ENCODE measurements at places on chromosomes 7 and 10. TPM values are rescaled to one million over a fixed set of nuclear protein-coding genes. Genes with fewer than 3 reads are reported as not detected.

- H3K36me3 ChIP-seq = peaks cover 31% of the 10 kb centered on the region
- no peak overlapping the region for H3K4me3 ChIP-seq
- no peaks in the 10 kb centered on the region for H3K27me3 ChIP-seq
These were observed 18.2 kb downstream of the SEC23IP start for GRCh38 chr10:119910689-119911088.

Gene ANK3
- 70.5 TPM for total RNA-seq

DNA sequence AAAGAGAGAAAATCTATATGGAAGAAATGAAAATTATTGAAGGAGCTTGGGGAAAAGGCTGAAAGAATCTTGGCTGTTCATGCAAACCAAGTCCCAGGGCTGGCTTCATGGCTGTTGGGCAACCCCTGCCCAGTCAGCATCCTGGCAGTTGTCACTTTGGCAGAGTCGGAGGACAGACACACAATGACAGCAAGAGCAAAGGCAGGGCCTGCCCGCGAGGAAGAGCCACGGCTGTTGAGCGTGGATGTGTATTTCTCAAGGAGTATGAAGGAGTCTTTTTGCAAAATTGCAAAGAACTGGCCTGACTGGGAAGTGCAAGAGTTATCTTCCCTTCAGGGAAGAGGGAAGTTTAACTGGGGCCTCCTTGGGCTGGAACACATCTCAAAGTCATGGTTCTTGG lies 11.7 kb downstream of the PTPRE start:
- H3K27ac ChIP-seq = no peak overlapping the region
- DNase-seq = no peak
- H3K4me1 ChIP-seq = no peaks in the 10 kb centered on the region
- H3K36me3 ChIP-seq = no peaks in the 10 kb centered on the region
- no peaks in the 10 kb centered on the region for H3K27me3 ChIP-seq
- no peak overlapping the region for H3K4me3 ChIP-seq

Gene AQP1
- 0.28 TPM for total RNA-seq

DNA sequence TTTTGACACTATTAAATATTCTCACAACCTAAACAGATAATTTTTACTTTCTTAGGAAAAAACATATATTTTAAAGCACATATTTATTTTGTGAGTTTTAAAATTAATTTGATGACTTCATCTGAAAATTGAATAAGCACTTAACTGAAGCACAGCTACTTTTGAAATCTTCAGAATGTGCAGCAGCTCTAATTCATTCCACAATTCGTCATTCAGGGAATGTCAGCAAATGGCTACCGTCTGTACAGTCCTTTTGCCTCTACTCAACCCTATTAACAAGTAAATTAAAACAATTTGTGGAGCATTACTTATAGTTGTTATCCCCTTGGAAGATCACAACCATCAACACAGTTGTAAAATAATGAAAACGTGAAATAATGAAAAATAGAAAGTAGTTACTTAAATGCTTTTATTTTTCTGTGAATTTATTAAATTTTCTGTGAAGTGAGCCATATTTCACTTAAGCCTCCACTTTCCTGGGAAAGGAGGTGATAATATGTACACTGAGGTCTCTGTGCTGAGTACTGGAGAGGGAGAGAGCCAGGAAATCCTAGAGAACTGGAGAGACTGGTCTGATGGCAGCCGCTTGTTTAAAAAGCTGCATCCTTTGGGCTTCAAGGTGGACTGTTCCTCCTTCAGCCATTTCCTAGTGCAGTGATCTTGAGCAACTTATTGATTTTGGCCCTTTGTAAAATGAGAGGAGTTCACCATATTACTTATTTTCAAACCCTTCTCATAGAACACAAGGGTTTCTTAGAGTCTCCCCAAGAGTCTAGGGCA lies 70.6 kb downstream of the REEP3 start:
- H3K4me3 ChIP-seq = no peak overlapping the region
- no peaks in the 10 kb centered on the region for H3K36me3 ChIP-seq
- no peaks in the 10 kb centered on the region for H3K27me3 ChIP-seq
- no peak for DNase-seq
- H3K27ac ChIP-seq = peak overlapping the region; percentile 3
- H3K4me1 ChIP-seq = peaks cover 5% of the 10 kb centered on the region

GRCh38 chr10:5952731-5953385 lies 24.5 kb downstream of the IL15RA start:
- H3K4me3 ChIP-seq = no peak overlapping the region
- DNase-seq = peak; percentile 40
- no peaks in the 10 kb centered on the region for H3K27me3 ChIP-seq
- H3K36me3 ChIP-seq = no peaks in the 10 kb centered on the region
- no peaks in the 10 kb centered on the region for H3K4me1 ChIP-seq

DNA sequence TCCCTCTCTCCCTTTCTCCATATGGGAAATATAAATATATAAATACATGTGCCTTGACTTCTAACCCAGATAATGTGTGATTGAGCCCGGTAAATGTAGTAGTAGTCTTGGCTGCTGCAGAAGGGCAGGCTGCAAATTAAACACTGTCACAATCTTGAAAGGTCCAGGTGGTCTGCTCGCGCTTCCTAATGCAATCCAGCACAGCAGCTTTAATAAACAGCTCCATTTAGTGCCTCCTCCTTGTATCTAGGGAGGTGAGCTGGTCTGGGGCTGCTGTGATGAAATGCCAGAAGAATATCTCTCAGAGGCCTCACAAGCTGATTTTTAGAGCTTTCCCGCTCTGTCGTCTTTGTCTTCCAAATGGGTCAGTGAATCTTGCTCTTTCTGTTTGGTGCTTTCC lies 782 bp downstream of the POU6F2 start:
- peaks cover 12% of the 10 kb centered on the region for H3K27me3 ChIP-seq
- no peak overlapping the region for H3K27ac ChIP-seq
- H3K4me3 ChIP-seq = 0 out of 2 replicates have a peak overlapping the region, but pooled peaks have one; percentile 5
- peaks cover 11% of the 10 kb centered on the region for H3K4me1 ChIP-seq

GRCh38 chr7:31109751-31110150 lies 57.6 kb downstream of the ADCYAP1R1 start:
- H3K36me3 ChIP-seq = no peaks in the 10 kb centered on the region
- no peak overlapping the region for H3K27ac ChIP-seq
- no peaks in the 10 kb centered on the region for H3K27me3 ChIP-seq
- no peaks in the 10 kb centered on the region for H3K4me1 ChIP-seq
- DNase-seq = no peak
- H3K4me3 ChIP-seq = no peak overlapping the region

DNA sequence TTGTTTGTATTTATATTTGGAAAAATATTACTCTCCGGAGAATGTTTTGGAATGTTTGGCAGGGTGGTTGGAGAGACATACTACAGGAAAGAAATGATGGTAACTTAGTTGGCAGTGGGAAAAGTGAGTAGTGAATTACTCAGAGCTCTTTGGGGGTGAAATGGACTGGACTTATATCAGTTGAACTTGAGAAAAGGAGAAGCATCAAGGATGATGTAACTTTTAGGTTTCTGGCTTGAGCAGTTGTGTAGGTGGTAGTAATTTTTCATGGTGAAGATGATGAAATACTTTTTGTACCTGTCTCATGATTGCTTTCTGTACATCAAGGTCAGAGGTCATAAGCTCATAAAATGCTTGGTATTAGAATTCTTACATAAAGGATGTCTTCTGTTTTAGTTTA lies 617.2 kb downstream of the AUTS2 start:
- no peak for DNase-seq
- H3K4me3 ChIP-seq = no peak overlapping the region
- H3K27me3 ChIP-seq = no peaks in the 10 kb centered on the region
- no peak overlapping the region for H3K27ac ChIP-seq

DNA sequence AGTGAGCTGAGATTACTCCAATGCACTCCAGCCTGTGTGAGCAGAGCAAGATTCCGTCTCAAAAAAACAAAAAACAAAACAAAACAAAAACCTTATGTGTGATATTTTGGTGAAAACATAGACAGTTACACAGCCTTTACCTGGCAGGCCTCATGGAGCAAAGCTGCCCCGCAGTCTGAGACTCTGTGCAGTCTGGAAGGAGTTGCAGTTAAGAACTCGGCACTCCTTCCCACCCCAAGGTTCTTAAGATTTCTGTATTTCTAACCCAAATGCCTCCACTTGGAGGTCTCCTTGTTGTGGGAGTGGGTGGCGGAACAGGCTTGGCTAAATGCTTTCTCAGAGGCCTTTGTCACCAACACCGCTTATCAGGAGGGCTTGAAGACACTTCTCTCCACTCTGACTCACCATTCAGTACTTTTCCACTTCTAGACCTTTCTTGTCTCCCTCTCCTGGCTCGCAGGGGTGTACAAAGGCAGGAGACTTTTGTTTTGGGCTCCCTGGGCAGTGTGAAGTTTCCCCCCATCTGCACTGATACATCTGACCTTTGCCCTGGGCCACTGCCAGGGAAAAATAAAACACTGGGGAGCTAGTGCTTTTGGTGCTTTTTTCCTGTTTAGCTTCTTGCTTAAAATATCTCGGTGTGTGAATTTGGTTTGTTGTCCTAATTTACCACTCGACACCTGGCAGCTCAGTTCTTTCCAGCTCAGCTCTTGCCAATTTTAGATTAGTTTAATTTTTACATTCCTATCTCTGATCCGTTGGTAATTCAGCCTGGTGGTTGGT lies 51.3 kb upstream of the MAGI2 start:
- DNase-seq = peak; percentile 32
- peaks cover 4% of the 10 kb centered on the region for H3K4me1 ChIP-seq
- H3K4me3 ChIP-seq = no peak overlapping the region
- H3K27me3 ChIP-seq = no peaks in the 10 kb centered on the region
- no peak overlapping the region for H3K27ac ChIP-seq

Gene PITX3
- total RNA-seq = 1.5 TPM

DNA sequence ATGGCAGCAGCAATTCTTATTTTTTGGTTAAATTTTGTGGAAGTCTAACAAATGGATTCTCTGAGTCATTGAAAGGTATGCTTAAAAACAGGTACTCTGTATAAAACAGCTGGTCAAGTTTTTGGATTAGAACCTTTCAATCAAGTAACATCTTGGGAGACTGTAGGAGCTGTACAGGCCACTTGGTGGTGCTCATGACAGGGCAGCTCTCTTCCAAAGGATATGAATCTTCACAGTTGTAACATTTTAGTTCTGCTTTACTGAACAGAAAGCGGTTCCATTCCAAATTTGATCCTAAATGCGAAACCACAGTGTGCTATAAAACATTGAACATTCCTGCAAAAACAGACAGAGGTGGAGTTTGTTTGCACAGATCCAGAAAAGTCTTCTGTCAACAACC lies 44.5 kb upstream of the AGR3 start:
- no peak overlapping the region for H3K27ac ChIP-seq
- no peak overlapping the region for H3K4me3 ChIP-seq
- H3K4me1 ChIP-seq = 0 out of 2 replicates have a peak, but pooled peaks cover 3% of the 10 kb centered on the region
- no peaks in the 10 kb centered on the region for H3K36me3 ChIP-seq
- no peaks in the 10 kb centered on the region for H3K27me3 ChIP-seq

Gene MYL10
- total RNA-seq = not detected

GRCh38 chr7:25578991-25579777 lies 350.9 kb upstream of the NPVF start:
- no peaks in the 10 kb centered on the region for H3K27me3 ChIP-seq
- no peak overlapping the region for H3K27ac ChIP-seq
- no peaks in the 10 kb centered on the region for H3K4me1 ChIP-seq

- DNase-seq = peak; percentile 76
- H3K27me3 ChIP-seq = no peaks in the 10 kb centered on the region
- no peaks in the 10 kb centered on the region for H3K36me3 ChIP-seq
- peak overlapping the region; percentile 99 for H3K4me3 ChIP-seq
These were observed 637 bp downstream of the SAMD8 start for GRCh38 chr10:75111907-75112679.

Gene SEMA3A
- 54.5 TPM for total RNA-seq

Data from GM23338 (cell line).